HCEC 1CT (cell line): ENCODE measurements at places on chromosomes 4 and X.

DNA sequence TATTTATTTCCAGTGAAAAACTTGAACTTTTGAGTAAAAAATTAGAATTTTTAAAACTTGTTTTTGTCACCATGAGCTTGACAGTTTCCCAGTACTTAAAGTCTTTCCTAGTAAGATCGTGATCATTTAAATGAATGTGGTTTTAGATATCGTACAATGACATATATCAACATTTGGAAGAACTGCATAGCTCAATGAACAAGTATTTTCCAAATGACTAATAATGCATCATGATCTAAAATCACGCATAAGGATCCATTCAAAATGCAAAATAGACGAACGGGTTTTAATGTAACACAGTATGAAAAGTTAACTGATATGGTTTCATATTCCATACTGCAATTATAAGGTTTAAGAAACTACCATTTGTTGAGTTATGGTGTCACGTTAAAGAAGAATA is 4.1 kb upstream of the NDNF start:
- DNase-seq, result no peak

DNA sequence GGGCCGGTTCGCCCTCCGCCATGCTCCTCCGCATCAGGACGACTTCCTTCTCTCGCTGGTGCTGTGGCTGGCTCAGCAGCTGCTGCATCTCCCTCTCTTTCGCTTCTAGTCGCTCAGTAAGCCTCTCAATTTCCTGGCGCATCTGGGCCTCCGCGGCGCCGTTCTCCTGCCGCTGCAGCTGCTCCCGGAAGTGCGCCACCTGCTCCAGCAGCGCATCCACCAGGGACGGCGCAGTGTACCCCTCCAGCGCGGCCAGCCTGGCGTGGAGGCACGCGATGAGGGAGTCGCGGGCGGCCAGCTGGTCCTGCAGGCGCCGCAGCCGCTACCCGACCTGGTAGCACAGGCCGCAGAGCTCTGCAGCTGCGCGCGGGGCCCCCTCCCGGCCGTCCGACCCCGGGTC is 97.4 kb upstream of the MED14 start:
- DNase-seq, result no peak

DNA sequence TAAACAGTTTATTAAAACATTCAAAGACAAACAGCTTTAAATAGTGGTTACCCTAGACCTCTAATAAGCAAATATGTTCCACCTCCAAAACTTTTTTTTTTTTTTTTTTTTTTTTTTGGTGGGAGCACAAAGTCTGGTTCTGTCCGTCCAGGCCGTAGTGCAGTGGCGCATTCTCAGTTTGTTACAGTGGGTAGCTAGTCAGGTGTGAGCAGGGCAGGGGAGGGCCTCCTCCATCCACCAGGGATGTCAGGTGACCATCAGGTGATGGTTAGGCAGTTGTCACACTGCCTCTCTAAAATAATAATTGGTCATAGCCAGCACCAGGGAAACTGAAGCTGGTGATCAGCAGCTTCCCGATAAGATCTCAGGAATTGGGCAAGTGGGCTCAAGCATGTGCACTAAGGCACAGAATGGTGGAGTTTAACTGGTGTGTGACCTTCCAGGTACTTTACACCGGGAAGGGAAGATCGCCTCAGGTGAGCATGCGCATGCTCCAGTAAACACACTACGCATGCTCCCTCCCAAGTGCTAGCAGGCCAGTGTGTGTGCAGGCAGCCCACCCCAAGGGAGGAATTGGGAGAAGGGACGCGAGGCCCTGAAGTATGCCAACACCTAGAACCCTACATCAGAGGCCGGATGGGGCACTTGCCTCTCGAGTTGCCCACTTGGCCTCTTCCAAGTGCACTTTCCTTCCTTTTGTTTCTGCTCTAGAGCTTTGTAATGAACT is 27.2 kb downstream of the TNIP2 start:
- DNase-seq, result no peak

DNA sequence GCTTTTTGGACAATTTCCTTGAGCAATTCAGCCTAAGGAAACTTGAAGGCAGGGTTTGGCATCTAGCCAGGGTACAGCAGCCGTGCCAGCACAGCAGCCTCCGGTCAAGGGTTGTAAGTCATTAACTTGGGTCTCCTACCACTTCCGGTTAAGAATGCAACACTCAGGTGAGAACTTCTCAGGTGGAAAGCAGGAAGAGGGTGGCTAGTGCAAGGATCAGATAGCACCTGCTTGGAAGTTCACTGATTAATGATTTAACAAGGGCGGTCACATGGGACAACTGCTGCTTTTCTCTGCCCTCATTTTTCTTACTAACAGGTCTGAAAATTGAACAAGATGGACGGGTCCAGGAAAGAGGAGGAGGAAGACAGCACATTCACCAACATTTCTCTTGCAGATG is 30.1 kb upstream of the SCOC start:
- no peak for DNase-seq

DNA sequence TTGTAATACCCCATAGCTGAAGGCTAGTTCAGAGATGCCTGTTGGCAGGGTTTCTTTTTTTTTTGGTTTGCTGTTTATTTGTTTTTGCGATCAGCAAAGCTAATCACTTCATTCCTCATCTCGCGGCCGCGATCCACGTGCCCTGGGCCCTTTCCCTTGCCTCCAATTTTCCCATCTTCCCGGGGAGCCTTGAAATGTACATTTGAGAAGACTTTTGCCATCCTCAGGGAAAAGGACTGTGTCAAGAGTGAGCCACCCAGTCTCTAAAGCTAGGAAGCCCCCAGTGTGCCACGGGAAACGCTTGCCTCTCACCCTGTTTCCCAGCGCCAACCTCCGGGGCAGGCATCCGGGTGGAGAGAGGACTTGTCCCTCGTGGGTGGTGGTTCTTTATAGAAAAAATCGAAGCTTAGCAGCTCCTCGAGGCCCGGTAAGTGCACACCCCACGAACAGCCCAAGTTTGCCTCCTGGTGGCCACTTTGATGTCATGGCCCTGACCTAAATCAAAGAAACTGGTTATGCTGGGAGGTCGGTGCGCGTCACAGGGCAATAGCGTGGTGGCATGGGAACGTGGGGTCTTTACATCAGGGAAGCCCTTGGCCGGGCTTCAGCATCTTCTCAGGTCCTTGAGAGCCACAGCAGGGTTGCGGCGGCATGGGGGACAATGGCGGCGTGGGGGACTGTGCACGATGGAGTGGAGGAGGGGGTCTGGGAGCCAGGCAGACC is 42.0 kb downstream of the MAP7D3 start:
- DNase-seq, result peak; percentile 42

GRCh38 chrX:68947882-68948605 is 119.2 kb downstream of the EFNB1 start:
- DNase-seq, result no peak

GRCh38 chr4:76628251-76628650 is 193.2 kb downstream of the SHROOM3 start:
- DNase-seq, result no peak

- no peak for DNase-seq
Measured at GRCh38 chr4:150495550-150495949, 86.4 kb upstream of the MAB21L2 start.

DNA sequence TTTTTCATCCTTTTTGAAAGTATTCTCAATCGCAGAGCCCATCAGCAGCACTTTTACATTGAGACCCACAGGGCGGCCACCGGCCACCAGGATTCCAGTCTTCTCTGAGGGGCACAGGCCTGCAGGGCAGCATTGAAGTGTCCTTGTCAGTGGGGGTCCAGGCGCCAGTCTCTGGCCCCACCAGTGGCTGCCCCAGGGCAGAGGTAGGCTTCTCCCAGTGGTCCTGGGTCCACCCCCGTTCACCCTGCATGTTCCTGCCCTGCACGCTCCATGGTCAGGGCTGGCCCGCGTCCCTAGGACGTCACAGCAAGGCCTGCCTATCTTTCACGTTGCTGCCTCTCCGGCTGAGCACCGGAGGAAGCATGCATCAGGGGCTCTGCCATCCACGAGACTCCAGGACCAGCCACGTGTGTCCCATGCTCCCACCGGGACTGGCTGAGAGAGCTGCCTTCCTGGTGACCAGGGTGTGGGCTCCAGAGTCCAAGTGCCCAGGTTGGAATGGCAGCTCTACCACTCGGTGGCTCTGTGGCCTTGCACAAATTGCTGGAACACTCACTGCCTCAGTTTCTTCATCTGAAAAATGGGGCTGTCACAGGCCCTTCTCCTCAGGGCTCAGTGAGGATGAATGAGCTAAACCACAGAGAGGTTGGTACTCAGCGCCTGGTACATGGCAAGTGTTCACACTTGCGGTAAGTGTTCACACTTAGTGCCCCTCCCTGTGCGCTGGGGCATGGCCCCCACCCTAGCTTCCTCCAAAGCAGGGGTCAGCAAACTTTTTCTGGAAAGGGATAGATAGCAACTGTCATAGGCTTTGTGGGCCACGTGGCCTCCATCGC is 30.7 kb upstream of the JAKMIP1 start:
- no peak for DNase-seq

- peak; percentile 1 for DNase-seq
Measured at GRCh38 chrX:78024349-78025059, 55.1 kb upstream of the PGAM4 start.

GRCh38 chr4:561426-561825 is 14.7 kb downstream of the TMEM271 start:
- DNase-seq, result no peak

DNA sequence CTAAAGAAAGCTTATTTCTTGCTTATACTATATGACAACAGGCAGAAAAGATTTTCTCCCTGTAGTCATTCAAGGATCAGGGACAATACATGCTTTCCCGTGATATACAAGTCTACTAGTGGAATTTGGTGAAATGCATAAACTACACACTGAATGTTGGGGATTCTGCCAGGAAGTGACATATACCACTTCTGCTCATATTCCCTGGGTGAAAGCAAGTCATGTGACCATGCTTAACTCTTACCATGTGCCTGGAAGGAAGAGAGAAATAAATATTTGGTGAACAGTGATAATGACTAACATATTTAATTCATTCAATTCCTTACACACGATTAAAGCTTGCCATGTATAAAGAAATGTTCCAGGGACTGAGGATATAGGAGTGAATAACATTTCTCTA is 534.6 kb downstream of the PPARGC1A start:
- DNase-seq, result no peak

DNA sequence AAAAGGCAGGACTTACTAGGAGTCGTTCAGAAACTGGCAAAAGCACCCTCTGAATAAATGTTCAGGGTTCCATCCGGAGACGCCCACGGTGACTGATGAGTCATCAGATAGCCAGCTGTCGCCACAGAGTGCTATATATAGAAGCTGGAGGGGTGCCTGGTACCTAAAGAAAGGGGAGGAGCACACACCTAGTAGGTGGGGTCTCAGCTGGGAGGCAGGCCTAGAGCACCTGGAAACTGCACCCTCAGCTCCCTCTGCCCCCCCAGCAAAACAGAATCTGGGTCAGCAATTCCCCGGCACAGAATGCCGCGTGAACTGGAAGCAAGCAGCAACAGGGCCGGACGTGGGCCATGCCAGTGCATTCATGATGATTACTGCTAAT is 242.0 kb downstream of the BCOR start:
- peak; percentile 40 for DNase-seq
